ENCODE measurements at places on chromosomes 7 and 10. TPM values are rescaled to one million over a fixed set of nuclear protein-coding genes. Genes with fewer than 3 reads are reported as not detected.

- DNase-seq: no peak
These were observed 4.4 kb downstream of the SPRN start for GRCh38 chr10:133420028-133420427.

GRCh38 chr7:40979296-40979695, 723.6 kb downstream of the INHBA start:
- DNase-seq: no peak

DNA sequence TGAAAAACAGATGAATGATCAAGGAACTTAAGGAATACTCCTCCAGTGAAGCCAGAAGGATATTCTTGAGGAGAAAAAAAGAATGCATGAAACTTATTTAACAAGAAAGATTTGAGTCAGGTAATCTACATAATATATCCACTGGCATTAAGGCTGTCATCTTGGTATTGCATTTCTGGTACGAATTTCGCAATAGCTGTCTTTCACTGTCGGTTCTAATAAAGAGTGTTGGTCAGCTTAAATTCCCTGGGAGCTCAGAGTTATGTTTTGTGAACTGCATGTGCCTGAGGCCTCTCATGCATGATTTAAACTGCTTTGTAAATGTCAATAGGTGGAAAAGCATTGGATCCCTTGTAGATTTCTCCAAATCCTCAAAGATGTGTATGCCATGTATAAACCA, 565.3 kb upstream of the GALNT17 start:
- no peak for DNase-seq

DNA sequence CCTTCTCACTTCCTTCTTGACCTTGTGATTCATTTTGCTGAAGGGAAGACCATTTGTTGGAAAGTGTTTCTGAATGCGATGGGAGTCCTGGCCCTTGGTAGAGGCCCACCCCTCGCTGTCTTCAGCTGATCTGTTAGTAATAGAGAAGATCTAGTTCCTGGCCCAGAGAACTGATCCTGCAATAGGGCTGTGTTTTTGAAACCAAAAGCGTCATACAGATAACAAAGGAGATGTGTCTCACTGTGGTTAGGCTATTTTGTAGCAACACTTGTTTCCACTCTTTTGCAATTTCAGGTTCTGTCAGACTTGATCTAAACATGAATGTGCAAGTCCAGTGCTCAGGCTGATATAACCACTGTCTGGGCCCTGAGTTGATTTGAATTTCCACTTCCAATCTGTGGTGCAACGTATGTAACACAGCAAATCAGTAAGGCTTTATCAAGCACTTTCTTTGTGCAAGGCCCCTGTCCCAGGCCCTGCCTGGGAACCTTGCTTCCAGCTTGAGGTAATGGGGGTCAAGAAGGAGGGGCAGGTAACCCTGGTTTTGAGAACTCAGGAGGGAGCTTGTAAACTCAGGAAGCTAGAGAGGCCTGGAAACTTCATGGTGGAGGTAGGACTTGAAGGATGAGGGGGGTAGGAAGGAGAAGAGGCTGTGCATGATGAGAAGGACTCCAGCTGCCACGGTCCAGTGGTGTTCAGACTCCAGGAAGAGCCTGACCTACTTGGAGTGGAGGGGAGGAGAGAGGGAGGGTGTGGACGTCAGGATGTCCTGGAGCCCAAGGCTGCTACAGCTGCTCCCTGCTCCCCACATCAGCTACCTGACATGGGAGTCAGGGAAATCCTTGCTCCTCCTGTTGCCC, 42.2 kb upstream of the SRGN start:
- peak; percentile 56 for DNase-seq

DNA sequence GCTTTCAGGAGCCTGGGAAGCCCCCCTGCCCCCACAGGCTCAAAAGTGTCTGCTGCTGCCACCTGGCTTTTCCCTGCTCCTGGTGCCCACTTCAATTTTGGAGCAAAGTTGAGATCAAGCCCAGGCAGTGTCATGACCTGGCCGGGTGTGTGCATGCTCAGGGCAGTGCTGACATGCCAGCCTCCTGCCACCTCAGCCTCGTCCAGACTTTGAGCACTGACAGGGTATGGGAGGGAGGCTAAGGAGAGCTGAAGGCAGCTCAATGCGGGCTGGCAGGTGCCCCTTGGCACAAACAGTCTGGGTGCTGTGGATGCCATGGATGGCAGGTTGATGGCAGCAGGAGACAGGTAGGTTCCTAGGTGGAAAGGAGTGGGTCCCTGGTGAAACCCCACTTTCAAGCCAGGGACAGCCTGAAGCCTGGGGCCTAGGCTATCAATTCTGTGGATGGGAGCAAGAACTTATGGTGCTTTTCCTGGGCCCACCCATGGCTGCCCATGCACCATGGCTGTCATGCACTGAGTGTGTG, 12.3 kb upstream of the ECHDC3 start:
- no peak for DNase-seq

DNA sequence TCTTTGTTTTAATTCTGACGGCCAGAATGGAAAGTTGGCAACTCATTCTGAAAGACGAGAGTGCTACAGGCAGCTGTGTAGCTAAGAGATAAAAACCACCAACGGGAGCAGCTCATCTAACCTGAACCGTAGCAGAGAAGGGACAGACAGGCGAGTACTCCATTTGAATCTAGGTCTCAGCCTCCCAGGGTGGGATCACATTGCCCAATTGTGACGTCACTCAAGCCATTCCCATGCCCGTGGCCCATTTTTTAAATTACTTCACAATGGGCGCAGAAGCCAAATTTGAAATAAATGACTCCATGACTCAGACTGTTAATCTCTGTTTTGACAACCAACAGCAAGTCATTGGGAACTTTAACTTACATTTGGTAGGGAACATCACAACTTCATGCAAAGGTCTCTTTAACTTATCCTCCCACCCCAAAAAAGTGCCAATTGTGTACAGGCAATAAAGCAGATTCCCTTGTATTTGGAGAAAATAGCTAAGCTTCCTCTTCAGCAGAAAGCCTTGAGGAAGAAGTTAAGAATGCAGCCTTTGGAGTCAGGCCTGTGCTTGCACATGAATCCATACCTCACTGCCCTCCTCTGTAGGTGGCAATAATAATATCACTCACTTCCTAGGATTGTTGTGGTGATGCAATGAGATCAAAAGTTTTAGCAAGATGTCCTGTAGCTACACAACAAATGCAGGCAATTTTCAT, 93.2 kb upstream of the KIF5B start:
- DNase-seq: peak; percentile 53

GRCh38 chr7:151404216-151405011, 5.4 kb downstream of the WDR86 start:
- DNase-seq: no peak

DNA sequence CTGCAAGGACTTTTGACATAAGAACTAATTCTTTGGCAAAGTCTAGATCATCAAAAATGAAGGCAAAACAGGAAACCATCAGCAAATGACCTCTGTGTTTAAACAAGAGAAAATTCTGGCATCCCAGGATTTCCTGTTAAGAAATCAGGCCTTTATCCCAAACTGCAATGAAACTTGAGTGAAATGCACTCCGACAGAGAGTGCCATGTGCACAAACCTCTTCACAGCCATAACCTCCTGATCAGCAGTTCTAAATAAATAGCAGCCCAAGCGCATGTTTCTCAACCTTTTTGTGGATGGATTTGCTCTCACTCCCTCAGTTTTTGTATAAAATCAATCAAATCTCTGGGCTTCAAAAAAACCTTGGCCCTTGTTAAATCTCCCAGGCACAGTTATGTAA, 107.7 kb upstream of the EEPD1 start:
- no peak for DNase-seq

- no peak for DNase-seq
These were observed 75.9 kb upstream of the MAGI2 start for GRCh38 chr7:79529214-79529880.

- no peak for DNase-seq
These were observed 25.8 kb downstream of the ASZ1 start for GRCh38 chr7:117401293-117402002.

DNA sequence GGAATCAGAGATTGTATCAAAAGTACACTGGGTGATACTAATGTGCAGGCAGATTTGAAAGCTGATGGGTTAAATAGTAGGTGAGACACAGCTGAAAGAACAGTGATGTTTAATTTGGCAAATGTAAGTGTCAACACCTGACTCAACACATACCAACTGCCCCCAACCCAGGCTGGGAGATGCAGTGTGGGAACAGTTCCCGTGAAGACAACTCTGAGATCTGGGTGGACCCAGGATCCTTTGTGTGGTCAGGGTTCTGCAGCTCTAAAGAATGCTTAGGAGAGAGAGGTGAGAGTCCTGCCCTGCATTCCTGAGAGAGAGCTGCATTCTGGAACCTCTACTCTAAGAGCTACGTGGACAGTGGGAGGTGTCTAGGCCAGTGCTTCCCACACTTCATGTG, 479.7 kb downstream of the RPS24 start:
- DNase-seq: no peak

- no peak for DNase-seq
These were observed 10.6 kb downstream of the VOPP1 start for GRCh38 chr7:55561690-55562089.

DNA sequence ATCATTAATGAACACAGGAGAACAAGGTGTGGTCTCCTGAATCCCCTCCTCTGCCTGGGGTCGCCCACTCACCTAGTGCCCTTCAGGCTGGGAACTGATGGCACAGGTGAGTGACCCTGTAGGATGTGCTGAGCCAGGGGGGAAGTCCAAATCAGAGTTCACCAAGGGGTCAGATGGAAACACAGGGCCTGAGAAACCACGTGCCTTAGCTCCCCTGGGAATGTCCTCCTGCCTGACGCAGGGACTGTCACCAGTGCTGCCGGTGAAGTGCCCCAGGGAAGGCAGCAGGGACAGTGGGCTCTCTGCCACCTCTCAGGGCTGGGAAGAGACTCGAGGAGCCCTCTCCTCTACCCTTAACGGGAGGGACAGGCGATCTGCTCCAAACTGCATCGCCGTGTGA, 5.8 kb upstream of the PYROXD2 start:
- no peak for DNase-seq

GRCh38 chr10:130762491-130762890, 549.0 kb downstream of the TCERG1L start:
- DNase-seq: no peak

DNA sequence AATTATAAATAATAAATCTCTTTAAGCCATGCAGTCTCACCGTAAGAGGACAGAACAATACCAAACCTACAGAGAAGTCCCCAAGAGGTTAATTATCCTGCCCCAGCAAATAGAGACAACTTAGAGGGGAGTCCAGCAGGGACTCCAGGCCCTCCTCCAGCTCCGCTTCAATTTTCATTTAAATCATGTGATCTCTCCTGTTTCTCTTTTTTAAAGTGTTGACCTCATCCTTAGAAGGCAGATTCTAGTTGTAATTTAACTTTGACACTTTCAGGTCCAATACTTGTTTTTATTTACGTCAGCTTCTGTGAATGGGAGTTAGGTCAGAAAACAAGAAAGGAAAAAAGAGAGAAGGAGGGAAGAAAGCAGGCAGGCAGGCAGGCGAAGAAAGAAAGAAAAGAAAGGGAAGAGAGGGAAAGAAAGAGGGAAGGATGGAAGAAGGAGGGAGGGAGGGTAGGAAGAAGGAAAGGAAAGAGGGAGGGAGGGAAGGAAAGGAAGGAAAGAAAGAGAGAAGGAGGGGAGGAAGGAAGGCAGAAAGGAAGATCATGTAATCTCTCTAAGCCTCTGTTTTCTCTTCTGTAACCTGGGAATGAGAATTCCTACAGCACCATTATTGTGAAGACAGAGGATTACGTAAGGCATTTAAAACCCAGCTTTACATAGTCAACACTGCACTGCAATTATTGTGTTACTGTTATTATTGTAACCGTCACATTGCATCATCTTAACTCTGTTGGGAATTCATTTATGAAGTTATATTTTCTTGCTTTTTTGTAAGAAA, 227.7 kb downstream of the SKIDA1 start:
- no peak for DNase-seq

DNA sequence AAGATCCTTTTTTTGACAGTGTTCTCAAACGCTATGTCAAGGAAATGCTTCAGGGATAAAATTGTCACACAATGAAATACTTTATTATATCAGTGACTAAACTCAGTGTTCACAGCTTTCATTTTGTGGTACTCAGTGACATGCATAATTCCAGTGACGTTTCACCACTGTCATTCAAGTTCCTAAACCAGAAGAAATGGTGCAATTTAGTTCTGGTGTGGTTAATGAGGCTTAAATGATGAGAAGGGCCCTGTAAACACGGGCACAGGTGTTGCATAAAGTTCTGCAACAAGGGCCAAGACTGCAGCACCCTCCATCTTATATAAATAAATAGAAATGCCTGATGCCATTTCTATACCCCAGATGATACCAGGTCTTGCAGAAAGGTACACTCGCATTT, 1247.1 kb downstream of the GATA3 start:
- DNase-seq: no peak

- no peak for DNase-seq
These were observed 199.0 kb downstream of the DOCK4 start for GRCh38 chr7:112007185-112007584.

DNA sequence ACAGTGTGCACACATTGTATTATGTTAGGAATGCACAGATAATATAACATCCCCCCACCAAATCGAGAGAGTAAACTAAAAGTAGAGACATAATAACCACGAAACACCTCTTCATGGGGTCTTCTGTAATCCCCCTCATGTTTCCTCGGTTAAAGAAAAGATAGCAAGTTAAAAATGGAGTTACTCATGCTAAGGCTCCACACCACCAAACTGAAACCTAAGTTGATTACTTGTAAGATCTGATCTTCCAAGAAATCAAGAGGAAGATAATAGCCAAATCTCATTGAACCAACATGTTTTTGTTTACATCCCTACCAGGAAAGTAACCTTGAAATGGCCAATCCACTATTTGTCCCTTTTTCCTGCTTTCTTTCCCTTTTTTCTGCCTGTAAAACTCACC, 11.7 kb upstream of the ETV1 start:
- DNase-seq: no peak

DNA sequence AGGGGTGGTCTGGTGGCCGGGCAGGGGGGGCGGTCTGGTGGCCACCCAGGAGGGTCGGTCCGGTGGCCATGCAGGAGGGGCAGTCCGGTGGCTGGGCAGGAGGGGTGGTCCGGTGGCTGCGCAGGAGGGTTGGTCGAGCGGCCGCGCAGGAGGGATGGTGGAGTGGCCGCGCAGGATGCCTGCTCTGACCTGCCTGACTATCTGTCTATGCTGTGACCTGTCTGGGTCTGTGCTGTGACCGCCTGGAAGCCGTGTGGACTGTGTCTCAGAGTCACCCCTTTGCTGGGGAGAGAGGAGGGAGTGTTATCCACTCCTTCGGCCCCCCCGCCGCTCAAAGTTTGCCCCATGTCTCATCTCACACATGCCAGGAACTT, 113.2 kb downstream of the ACTR3B start:
- DNase-seq: no peak

LIPN gene
- not detected for total RNA-seq

ADAM22 gene
- total RNA-seq: 3.2 TPM

CLCN1 gene
- total RNA-seq: 0.09 TPM

WEE2 gene
- total RNA-seq: not detected

C10orf62 gene
- not detected for total RNA-seq

MMRN2 gene
- total RNA-seq: not detected

PON1 gene
- 0.65 TPM for total RNA-seq

EEPD1 gene
- 1.8 TPM for total RNA-seq

NRP1 gene
- 0.84 TPM for total RNA-seq

LRIT1 gene
- total RNA-seq: not detected

OPN4 gene
- total RNA-seq: not detected

All from activated T-cell treated with anti-CD3 and anti-CD28 coated beads, Interleukin-2, amount 50 U/mL, for 72 hours (primary cell).